ENCODE measurements at places on chromosomes 1 and 21.
A peak's percentile ranks its signal among the peaks of the same experiment; 100 is the strongest.

- peak; percentile 90 for DNase-seq
These were observed 23.2 kb downstream of the NENF start for GRCh38 chr1:212455803-212456528.

DNA sequence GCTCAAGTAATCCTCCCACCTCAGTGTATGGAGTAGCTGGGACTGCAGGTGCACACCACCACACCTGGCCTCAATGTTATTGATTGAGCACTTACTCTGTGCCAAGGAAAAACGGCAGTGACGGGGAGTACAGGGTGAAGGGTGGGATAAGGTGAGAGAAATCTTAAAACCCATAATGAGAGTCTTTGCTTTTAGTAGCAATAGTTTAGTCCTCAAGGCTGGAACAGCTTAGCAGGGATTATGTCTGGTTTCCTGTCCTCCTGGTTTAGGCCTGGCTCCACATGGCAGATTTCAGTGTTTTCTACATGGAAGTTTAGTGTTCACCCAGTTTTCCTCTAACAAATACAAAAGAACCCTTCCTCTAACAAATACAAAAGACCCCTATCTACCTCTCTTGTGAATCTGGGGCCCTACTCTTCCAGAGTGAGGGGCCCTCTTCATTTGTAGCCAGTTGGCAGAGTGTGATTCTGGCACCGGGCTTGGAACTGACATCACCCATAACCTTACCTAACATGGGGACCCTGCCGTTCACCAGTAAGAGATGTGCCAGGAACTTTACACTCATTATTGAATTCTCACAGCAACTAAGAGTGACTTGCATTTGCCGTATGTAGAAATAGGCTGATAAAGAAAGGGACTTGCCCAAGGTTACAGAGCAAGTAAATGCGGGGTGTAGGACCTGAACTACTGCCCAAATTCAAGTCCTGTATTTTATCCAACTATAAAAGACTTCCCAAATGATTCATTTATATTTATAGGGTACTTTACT, 6.9 kb downstream of the ZNF691 start:
- DNase-seq, result no peak

GRCh38 chr1:182568647-182569284, 20.3 kb downstream of the RNASEL start:
- DNase-seq, result no peak

GRCh38 chr1:10160173-10160572, 50.2 kb upstream of the KIF1B start:
- DNase-seq, result no peak

DNA sequence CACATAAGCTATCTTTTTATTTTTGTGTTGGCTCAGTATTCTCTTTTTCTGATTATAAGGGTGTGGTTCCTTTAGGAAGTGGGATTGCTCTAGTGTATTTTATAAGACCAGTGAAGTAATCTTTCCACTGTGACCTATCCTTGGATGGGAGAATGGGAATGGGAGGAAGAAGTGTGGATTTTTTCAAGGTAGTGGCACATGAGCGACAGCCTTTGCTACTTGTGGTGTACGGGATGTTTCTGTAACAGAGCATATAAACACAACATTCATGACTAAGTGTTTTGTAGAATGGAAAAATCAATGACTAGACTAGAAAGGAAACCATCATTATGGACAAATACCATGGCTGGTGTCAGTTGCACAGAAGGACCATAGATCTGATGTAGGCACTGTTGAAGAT, 209.6 kb downstream of the GIPC2 start:
- DNase-seq, result no peak

- no peak for DNase-seq
These were observed 76.1 kb downstream of the SH3BGR start for GRCh38 chr21:39527664-39528381.
